ENCODE measurements at places on chromosomes 2 and 18.

DNA sequence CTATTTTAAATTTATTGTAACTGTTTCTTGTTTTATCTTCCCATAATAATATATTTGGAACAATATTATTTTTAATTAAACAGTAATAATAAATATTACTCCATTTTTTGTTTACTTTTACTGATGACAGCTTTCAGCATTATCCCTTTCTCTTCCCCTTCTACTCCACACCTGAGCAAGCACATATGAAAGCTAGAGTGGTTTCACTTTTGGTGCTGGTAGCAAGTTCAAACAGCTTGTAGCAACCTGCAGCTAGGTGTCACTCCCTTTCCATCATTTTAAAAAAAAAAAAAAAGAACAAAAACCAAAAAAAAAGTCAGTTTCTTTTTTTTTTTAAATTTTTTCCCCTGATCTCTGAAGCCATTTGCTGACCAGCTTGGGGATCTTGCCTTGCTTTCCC lies 801.8 kb downstream of the CCDC85A start:
- DNase-seq: no peak

GRCh38 chr2:52135235-52135634 lies 1103.3 kb upstream of the NRXN1 start:
- DNase-seq: no peak

- no peak for DNase-seq
Observed at GRCh38 chr2:223688094-223688835, 86.1 kb upstream of the SCG2 start.

DNA sequence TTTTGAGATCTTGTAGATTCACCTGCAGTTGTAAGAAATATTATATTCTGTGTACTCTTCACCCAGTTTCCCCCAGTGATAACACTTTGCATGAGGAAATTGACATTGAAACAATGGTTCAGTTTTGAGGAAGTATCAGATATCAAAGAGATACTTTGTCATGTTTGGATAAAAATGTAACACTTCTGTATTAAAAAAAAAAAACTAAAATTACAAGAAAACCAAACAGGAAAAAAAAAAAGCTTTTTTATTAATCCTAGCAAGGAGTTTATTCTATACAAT lies 204.0 kb downstream of the ARL4C start:
- no peak for DNase-seq

DNA sequence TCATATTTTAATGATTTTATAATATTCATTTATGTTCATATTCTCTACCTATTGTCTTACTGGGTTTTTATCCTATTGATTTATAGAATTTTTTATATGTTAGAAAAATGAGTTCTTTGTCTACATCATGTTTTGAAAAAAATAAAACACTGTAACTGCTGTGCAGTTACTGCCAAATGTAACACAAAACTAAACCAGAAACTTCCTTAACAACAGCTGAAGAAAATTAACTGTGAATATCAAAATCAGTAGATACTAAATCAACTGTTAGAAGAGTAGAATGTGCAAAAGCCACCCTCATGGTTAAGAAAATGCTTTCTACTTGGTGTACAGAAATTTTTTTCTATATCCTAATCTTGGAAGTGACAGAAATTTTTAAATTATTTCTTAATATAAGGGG lies 69.5 kb downstream of the PTRHD1 start:
- no peak for DNase-seq

DNA sequence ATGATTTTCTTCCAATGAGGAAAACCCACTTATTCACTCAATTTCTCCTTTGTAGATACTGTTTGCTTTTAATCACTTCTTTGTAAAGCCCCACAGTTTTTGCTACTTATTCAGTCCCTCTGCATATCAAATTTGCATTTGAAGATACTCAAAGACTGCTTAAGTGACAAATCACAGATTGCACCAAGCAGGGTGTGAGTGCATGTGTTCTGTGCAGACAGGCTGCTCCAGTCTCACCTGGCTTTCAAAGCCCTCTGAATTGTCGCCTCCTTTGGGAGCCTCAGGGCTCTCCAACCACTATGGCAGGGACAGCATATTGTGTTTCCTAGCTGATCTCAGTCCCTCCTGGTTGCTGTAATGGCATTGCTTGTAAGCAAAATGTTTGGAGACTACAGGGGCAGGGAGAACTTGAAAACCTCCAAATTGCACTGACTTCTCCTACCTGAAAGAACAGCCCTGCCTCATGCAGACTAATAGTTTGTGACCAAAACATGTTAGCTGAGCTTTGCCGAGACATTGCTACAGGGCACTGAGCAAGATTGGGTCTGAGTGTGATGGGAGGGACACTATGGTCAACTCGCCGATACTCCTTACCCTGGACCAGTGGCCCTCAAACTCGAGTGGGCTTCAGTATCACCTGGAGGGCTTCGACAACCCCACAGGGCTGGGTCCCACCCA lies 96.8 kb downstream of the POLE4 start:
- DNase-seq: no peak

DNA sequence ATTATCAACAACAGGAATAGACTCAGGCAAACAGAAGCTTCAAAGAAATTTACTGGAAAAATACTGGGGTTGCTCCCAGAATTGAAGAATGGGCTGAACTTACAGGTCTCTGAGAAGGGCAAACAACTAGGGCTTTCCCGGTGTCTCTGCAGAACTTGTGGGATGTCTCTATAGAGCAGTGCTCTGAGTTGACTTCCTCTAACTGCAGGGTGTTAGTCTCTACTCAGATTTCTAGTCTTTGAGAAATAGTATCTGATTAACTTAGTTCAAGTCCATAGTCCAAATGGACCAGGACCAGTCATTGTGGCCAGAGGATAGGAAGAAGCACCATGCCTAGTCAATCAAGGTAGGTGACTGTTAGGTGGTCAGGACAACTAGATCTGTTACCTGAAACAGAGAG lies 45.8 kb downstream of the LIMS1 start:
- DNase-seq: no peak

DNA sequence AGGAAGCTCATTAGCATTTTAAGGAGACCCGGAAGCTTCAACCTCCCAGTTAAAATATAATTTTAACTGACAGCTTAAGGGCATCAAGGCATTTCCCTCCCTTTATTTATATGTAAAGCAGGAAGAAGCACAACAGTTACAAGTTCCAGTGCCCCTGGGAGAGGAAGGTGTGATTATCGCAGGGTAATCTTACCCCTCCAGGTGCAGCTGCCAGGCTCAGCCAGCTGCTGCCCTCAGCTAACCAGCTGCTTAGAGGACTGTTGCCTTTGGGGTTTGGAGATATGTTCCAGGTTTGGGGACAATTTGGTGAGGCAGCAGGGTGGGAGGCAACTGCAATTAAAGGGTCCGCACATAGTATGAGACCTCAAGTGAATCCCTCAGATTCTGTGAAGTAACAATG lies 55.3 kb upstream of the SETBP1 start:
- no peak for DNase-seq

- no peak for DNase-seq
Observed at GRCh38 chr2:75336451-75336850, 137.1 kb upstream of the TACR1 start.

GRCh38 chr2:64985447-64985846 lies 3.8 kb upstream of the SLC1A4 start:
- no peak for DNase-seq

GRCh38 chr2:106147665-106148064 lies 46.4 kb downstream of the UXS1 start:
- DNase-seq: no peak

- peak; percentile 57 for DNase-seq
Observed at GRCh38 chr2:158321264-158321663, 135.3 kb downstream of the CCDC148 start.

DNA sequence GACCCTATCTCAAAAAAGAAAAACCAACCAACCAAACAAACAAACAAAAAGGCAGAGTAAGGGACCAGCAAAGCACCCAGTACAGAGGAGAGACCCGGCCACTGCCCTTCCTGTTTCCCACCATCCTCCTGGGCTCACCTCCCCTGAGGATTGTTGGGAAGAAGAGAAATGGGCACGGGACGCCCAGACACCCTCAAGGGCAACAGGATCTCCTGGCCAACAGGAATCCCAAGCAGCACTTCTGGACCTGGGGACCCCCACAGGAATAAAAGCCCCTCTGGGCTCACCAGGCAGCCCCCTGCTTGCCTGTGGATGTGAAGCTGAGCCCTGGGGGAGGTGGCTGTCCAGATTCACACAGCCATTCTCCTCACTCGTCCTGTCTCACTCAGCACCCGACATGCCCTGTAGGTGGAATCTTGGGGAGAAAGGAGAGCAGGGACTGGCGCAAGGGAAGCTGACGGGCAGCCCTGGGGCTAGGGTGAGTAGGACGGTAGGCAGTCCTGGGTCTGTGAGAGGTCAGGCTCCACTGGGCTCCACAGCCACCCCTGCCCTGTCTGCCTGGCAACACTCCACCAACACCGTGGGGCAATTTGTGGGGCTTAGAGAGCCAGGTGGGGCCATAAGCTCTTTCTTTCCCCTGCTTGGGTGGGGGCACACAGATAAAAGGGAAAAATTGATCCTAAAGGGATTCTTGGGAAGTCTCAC lies 18.0 kb downstream of the KLF11 start:
- peak; percentile 83 for DNase-seq

GRCh38 chr18:27582760-27583412 lies 397.8 kb upstream of the CHST9 start:
- DNase-seq: no peak

- DNase-seq: no peak
Observed at GRCh38 chr18:7926526-7926925, 359.4 kb downstream of the PTPRM start.

DNA sequence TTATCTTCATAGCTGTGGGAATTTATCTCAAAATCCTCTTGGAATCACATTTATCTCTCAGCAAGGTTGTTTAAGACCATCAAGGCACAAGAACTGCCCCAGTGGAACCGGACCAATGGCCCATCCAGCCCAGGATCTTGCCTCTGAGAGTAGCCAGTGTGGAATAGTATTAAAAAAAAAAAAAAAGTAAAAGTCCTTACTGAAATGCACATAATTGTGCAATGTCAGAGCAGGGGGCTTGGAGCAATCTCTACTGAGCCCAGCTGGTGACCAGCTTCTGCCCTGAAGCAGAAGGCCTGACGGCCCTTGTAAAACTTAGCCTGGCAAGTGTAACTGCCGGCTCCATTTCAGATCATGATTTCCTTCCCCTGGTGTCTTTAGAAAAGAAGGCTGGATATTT lies 355.6 kb upstream of the PIK3C3 start:
- DNase-seq: no peak

GRCh38 chr2:145759228-145759915 lies 1239.5 kb upstream of the ZEB2 start:
- DNase-seq: peak; percentile 18

- DNase-seq: no peak
Observed at GRCh38 chr2:229652796-229653195, 61.6 kb downstream of the DNER start.

DNA sequence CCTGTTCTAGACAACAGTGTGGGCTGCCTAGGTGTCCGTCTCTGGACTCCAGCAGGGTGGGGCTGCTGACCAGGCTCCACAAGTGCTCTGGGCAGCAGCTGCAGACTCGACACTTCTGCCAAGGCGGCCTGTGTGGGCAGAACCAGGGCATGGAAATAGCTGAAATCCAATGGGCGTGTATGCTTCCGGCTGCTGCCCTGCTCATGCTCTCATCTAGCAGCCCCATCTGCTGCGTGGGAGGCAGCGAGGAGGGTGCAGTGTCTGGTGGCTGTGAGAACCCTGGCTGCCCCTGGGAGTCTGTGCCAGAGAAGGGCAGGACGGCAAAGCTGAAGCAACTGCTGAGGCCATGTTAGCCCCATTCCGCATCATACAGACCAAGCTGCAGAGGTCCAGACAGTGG lies 174.9 kb downstream of the SOX11 start:
- DNase-seq: no peak

GRCh38 chr2:46735108-46735691 lies 180.4 kb downstream of the MCFD2 start:
- DNase-seq: no peak

DNA sequence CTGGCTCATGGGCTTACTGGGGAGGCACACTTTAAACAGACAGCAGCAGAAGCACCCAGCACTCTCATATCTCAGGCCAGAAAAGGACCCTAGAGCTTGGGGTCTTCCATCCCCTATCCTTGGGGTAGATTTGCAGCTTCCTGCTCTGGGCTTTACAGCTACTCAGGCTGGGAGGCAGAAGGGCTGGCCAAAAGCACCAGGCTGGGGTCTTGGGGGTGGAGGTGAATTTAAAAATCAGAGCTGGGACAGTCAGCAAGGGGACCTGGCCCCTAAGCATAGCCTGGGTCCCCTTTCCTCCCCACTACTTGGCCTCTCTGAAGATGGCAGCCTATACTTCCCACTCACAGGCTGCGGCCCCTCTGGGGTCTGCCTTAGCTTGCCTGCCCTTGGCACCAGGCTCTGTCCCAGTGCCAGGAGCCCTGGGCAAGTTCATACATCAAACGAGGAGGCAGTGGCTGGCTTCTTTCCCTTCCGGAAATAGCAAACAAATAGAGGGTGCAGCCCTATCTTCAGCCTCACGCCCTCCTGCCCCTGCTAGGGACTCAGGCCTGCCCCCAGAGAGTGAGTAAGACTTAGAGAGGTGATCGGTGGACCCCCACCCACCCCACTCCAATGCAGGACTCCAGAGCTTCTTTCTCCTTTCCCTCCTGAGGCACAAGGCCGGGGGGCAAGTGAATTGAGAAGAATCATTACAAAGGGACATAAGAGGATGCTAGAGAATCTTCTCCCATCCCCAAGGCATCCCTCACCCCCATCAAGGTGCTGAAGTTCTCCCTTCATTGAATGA lies 26.0 kb upstream of the TNS1 start:
- peak; percentile 68 for DNase-seq

DNA sequence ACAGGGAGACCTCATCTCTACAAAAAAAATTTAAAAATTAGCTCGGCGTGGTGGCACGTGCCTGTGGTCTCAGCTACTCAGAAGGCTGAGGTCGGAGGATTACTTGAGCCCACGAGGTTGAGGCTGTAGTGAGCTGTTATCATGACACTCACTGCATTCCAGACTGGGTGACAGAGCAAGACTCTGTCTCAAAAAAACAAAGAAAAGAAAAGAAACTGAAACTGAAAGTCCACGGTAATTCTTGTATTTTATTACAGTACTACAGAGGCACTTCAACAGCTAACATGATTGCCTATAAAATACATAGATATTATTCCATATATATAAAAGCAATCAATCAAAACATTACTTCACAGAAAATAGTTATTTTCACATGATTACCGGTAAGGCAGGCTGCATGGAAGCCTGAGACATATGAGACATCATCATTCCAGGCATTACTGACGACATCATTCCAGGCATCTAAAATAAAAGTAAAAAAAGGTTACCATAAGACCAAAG lies 23.1 kb downstream of the PRPF40A start:
- peak; percentile 45 for DNase-seq

- DNase-seq: no peak
Observed at GRCh38 chr18:58190842-58191530, 147.0 kb downstream of the NEDD4L start.

- DNase-seq: no peak
Observed at GRCh38 chr2:23435250-23436035, 50.5 kb downstream of the KLHL29 start.

GRCh38 chr18:39602131-39602530 lies 2036.5 kb upstream of the CELF4 start:
- no peak for DNase-seq

DNA sequence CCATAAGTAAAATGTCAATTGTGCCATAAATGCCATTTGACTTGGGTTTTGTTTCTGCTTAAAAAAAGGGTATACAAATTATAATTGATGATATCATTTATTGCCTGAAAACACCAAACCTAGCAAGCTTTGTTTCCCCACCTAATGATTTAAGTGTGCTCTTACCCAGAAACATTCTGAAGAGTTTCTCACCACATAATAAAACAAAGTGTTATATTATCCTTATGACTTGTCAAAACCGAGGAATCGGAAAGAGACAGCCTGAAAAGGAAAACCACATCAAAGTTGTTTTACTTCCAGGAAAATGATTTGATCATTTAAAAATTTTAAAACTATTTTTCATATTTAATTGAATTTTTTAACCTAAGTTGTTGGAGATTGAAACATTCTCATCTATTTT lies 170.5 kb upstream of the SLC39A10 start:
- DNase-seq: no peak
